ENCODE measurements at places on chromosomes 3 and 15.

- DNase-seq: no peak
Observed at GRCh38 chr3:161905520-161906132, 409.0 kb downstream of the OTOL1 start.

DNA sequence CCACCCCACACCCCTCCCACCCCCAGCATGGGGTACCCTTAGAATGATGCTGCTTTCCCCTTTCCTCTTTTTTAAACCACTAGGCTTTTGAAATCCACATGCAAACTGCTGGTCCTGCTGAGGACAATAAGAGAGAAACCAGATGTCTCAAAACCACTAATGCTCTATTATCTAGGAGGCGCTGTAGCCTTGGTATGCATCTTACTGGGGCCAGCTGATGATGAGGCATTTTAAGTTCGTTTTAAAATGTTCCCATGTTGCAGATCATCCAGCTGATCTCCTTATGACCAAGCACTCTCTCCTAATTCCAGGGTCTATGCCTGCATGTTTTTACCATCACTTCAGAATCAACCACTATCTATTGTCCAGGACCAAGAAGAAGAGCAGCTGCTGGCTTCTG is 1.3 kb downstream of the NME9 start:
- no peak for DNase-seq

DNA sequence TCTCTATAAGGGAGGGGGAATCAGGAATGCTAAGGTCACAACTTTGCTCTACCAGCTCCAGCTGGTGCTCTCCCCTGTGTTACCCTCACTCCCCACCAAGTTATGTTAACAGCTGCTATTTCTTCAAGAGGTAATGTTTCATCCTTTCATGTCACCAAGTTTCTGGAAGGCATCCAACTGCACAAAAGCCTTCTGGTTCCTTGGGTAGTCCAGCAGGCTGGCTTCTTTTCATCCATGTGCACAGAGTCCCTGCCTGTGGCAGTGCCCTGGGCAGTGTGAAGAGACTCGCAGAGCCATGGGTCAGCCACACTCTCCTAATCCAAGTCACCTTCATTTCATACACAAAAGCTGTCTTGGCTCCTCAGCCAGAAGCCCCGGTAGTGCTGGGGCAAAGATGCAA is 737.5 kb upstream of the LMCD1 start:
- no peak for DNase-seq

- DNase-seq: no peak
Observed at GRCh38 chr3:94269763-94270162, 206.9 kb downstream of the NSUN3 start.

- no peak for DNase-seq
Observed at GRCh38 chr3:14489641-14490040, 50.5 kb downstream of the GRIP2 start.

- DNase-seq: no peak
Observed at GRCh38 chr3:159273608-159274007, 471.8 kb downstream of the MFSD1 start.

- no peak for DNase-seq
Observed at GRCh38 chr3:184716622-184717398, 4.9 kb upstream of the MAGEF1 start.

GRCh38 chr15:72521682-72522081 is 47.6 kb downstream of the ARIH1 start:
- no peak for DNase-seq

- no peak for DNase-seq
Observed at GRCh38 chr3:111197485-111197884, 125.9 kb downstream of the NECTIN3 start.

GRCh38 chr3:170240142-170240541 is 17.9 kb downstream of the PRKCI start:
- DNase-seq: no peak

GRCh38 chr3:148551767-148552260 is 145.9 kb upstream of the AGTR1 start:
- DNase-seq: no peak

GRCh38 chr15:68415061-68415460 is 16.9 kb downstream of the ITGA11 start:
- DNase-seq: no peak

- DNase-seq: no peak
Observed at GRCh38 chr3:185371306-185372074, 8.6 kb downstream of the MAP3K13 start.

- DNase-seq: no peak
Observed at GRCh38 chr15:33384307-33384706, 73.5 kb downstream of the RYR3 start.

DNA sequence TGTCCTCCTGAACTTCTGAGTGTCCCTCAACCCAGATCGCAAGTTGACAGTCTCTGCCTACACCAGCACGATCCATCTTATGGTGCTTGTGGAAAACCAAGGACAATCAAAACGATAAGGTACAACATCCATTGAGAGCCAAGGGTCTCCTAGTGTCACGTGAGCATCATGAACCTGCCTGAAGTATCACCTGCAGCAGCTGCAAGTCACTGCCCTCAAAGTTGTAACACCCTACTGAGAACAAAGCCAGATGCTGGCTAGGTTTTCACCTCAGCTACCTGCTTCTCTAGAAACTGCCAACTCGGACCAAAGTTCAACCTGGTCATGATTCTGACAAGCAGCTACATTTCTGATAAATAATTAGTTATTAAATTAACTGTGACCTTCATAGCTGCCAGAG is 17.5 kb downstream of the C2CD4B start:
- no peak for DNase-seq

- no peak for DNase-seq
Observed at GRCh38 chr3:128337305-128337704, 129.4 kb downstream of the DNAJB8 start.

DNA sequence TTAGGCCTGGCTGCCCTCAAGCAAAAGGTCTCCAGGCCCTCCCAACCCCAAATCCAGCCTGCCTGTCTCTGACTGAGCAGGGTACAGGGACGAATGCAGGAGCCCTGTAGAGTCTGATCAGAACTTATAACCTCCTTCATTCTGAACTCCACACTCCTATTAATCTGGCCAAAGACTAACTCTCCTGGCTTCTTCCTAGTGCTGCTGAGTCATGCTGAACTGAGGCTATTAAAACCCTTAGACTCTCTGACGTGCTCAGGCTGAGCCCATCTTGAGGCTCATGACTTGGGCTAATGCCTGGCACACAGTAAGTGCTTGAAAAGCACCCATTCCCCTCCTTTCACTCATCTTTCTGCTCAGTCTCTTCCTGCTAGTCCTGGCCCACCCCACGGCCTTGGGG is 81.9 kb downstream of the NUP210 start:
- DNase-seq: no peak

GRCh38 chr3:165194511-165195240 is 1.5 kb downstream of the SLITRK3 start:
- no peak for DNase-seq

DNA sequence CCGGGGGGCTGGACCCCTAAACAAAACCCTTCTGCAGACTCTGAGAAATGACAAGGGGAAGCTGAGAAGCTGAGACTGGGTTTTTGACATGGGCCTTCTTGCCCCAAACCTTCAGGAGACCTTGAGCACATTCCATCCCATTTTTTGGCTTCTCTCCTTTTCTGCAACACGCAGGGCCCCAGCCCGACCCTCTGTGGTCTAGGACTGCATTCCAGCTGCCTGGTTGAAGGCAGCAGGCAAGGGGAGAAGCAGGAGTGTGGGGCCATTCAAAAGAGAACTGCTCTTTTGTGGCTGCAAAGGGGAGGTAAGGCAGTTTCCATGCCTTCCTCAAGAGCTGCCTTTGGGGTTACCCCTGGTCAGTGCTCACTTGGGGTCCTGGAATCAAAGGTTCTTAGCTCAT is 263.0 kb downstream of the TLE3 start:
- DNase-seq: no peak

DNA sequence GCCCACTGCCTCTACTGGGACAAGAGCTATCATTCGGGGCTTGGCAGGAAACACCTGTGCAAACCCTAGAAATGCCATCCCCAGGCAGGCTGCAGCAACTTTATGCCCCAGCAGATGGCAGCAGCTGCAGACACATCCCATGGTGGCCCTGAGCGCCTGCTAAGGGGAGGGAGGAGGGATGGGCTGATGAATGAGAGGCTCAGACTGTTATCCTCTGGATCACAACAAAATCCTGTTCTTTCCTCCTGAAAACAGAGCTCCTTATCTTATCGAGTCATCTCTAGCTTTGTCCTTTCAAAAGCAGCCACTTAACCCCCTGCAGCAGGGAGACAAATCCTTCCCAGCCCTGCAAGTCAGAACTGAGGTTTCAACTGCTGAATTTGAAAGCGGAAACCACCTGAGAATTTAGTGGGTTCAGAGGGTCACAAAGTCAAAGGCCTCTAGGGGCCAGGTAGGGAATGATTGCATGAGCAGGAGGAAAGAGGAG is 90.6 kb upstream of the PROK2 start:
- peak; percentile 72 for DNase-seq

- no peak for DNase-seq
Observed at GRCh38 chr3:81363816-81364215, 397.6 kb downstream of the GBE1 start.

DNA sequence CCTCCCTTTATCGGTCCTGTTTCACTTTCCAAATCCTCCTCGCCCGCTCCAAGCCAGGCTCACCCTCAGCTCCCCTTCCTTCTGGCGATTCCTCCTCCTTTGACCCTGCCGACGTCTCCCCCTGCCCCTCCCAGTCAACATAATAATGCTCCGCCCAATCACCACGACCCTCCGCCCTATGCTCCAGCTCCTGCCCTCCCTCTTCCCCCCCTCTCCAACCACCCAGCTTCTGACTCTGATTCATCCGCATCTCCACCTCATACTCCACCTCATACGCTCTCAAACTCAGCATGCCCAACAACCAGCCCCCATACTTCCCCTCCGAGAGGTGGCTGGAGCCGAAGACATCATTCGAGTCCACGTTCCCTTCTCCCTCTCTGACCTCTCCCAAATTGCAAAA is 7.1 kb upstream of the AADAC start:
- no peak for DNase-seq

GRCh38 chr3:151168269-151169094 is 34.5 kb downstream of the GPR171 start:
- peak; percentile 70 for DNase-seq

- DNase-seq: no peak
Observed at GRCh38 chr3:107745354-107745753, 222.6 kb downstream of the BBX start.

- peak; percentile 49 for DNase-seq
Observed at GRCh38 chr15:101006931-101007691, 88.0 kb downstream of the LRRK1 start.

- no peak for DNase-seq
Observed at GRCh38 chr3:71300951-71301393, 282.6 kb downstream of the FOXP1 start.

GRCh38 chr3:5972586-5972985 is 785.1 kb downstream of the EDEM1 start:
- no peak for DNase-seq

DNA sequence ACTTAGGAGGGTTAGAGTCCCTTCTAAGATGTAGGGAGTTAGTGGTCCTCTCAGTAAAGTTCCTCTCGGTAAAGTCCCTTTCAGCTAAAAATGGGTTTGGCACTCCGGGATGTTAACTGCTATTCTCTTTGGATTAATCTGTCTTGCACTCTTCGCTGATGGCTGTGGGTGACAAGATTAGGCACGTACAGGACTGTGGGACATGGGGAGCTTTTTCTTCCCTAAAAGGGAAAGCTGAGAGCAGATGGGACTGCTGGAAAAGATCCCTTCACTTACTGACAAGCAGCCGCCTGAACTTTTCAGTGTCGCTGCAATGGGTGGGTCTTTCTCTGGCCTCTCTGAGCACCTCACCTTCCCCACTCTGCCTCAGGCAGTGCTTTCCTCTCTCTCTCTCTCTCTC is 16.4 kb upstream of the HHATL start:
- no peak for DNase-seq

All from stimulated activated CD4-positive, alpha-beta T cell treated with anti-CD3 and anti-CD28 coated beads, Interleukin-15, amount 100 ng/mL, for 1 hour (primary cell).